Activated T-cell treated with anti-CD3 and anti-CD28 coated beads, Interleukin-2, amount 50 U/mL, for 48 hours (primary cell): ENCODE measurements at places on chromosomes 16 and 17.

- no peak for DNase-seq
Measured at GRCh38 chr16:54241525-54241924, 45.1 kb downstream of the IRX3 start.

GRCh38 chr17:40647624-40648383 lies at the start of gene SMARCE1:
TSS of gene SMARCE1 (minus strand) at chr17:40647818. CDS start at chr17:40645802, 2,016 bp downstream.
- peak; percentile 80 for DNase-seq

DNA sequence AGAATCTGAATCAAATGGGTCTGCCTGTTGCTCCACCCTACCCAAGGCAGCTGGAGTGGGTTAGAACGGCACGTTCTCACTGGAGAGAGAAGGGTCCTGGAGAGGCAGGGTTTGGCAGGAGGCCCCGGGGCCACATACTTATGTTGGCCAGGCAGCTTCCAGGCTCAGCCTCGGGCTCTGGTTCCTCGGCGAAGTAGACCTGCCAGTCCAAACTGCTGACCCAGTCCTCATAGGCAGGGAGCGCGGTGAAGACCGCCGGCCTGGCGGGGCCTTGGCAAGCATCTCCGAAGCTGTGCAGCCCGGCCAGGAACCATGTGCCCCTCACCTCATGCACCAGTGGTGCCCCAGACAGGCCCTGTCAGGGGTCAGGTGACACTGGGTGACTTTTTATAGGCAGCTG lies 4.8 kb downstream of the PRSS53 start:
- DNase-seq: no peak

DNA sequence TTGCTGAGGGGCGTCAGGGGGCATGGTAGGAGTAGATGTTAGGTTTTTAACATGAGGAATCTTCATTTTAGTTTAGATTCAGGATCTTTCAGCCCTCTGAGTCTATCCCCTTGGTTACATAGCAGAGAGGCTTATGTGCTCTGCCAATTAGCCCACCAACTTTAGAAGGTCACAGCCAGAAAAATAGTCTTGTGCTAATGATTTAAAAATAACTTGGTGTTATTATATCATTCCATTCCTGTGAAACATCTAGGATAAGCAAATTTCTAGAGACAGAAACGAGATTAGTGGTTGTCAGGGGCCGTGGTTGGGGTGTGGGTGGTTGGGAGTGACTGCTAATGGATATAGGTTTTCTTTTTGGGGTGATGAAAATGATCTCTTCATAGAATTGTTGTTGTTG lies 183.7 kb downstream of the SNX29 start:
- DNase-seq: no peak

GRCh38 chr17:28043741-28044140 lies 1.3 kb downstream of the NLK start:
- no peak for DNase-seq
